ENCODE measurements at places on chromosomes 3 and 15.

DNA sequence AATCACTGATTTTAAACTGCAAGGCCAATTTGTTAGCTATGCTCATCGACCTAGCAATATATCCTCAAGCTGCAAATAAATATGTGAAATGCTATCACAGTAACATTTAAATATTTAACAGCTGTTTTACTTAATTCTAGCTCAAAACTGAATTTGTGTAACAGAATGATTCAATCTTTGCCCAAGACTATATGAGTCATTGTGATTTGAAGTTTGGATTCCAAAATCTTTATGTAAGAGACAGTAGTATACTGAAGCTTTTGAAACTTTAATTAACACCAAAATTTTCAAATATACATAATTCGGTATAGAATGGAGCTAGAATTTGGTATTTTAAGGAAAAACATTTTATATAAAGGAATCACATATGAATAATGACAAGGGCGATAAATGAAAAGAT lies 603.0 kb upstream of the ROBO2 start:
- DNase-seq = no peak

- no peak for DNase-seq
Measured at GRCh38 chr15:72389231-72389630, 8.9 kb upstream of the TMEM202 start.

GRCh38 chr15:42858999-42859789 lies 61.4 kb downstream of the TTBK2 start:
- no peak for DNase-seq

GRCh38 chr3:10845001-10845761 lies 29.2 kb downstream of the SLC6A11 start:
- no peak for DNase-seq
